ENCODE measurements at places on chromosomes 1 and 21.

- DNase-seq = peak; percentile 49
These were observed 111.5 kb downstream of the CCDC185 start for GRCh38 chr1:223504741-223505140.

DNA sequence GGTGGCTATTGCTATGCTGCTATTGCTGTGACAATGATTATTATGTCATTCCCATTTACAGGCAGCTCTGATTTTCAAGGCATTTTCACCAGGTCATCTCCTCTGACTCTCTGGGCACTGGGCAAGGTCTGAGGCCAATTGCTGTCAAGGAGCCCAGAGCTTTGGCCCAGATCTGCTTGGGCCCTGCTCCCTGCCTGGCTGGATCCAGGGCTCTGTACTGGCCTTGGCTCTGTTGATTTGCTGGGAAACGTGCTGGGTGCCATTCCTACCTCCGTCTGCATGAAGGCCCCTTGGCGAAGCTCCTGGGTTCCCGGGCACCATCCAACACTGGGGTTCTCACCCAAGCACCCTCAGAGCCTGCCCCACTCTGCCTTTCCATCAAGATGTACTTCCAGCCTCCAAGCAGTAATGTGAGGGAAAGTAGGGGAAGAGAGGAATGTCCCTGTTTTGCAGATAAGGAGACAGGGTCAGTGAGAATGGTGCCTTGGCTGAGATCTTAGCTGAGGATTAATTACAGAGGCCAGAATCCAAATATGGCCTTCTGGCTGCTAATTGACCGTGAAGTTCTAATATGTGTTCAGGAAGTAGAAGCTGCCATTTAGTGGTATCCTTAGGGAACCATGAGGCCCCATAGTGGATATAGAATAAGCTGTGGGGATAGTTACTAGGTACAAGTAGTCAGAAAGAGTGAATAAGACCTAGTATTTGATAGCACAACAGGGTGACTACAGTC, 63.9 kb downstream of the HTR6 start:
- DNase-seq = no peak

DNA sequence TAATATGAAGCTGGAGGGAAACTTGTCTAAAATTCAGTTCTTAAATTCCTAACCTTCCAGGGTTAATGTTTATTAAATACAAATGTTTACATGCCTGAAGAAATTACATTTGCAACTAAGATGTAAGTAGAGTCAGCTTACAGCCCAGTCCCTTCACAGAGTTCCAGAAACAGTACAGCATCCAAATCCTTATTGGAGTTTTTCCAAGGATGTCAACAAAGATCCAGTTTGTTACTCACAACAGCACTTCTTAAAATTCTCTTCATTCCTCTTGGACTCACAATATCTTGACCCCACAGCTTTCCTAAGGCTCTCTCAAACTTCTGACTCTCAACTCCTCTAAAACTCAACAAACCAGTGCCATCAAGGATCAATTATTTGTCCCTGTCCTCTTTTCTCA, 50.1 kb upstream of the RWDD3 start:
- no peak for DNase-seq

DNA sequence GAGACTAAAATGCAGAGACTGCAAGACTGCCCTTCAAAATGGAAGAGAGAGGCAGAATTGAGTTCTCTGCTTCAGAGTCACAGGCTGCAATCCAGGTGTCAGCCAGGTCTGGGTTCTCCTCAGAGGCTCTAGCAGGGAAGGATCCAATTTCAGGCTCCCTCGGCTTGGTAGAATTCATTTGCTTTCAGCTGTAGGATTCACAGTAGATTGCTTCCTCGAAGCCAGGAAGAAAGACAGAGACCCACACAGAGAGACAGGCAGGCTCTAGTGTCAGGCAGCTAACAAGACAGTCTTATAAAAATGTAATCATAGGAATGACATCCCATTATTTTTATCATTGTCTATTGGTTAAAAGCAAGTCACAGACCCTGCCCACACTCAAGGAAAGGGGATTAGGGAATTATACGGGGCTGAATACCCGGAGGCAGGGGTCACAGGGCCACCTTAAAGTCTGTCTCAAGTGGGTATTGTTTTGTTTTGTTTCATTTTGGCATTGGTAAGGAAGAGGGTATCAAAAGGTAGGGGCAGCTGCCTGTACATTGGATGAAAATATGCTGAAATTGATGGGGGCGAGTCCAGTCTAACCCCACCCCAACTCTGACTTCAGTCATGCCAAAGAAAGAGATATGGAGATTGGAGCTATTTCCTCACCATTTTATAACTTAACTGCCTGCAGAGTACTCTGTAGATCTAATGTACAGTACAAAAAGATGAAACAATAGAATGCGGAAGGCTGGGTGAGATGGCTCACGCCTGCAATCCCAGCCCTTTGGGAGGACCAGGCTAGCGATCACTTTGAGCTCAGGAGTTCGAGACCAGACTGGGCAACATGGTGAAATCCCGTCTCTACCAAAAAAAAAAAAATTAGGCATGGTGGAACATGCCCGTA, 9.5 kb upstream of the TBCE start:
- DNase-seq = no peak

DNA sequence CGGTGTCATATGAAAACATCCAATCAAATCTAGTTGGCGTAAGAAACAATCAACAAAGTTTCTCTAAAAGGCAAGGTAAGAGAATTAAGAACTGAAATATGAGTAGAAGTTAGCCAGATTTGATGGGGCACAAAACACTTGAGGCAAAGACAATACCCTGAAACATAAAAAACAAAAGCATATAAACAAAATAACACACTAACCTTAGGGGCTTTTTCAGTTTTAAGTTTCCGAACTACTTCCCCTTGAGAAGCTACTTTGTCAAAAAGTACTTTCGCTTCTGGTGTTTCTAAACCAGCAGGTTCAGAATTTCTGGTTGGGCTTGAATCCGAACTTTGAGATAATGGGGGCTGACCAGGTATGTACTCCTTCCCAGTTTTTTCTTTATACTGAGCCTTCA, 57.9 kb downstream of the EPRS1 start:
- DNase-seq = no peak
